ENCODE measurements at places on chromosomes 11 and 22. TPM values are rescaled to one million over a fixed set of nuclear protein-coding genes. Genes with fewer than 3 reads are reported as not detected.

GRCh38 chr22:42561856-42562255 lies 8.1 kb downstream of the SERHL2 start:
- H3K4me1 ChIP-seq, result peaks cover 6% of the 10 kb centered on the region
- no peak overlapping the region for H3K27ac ChIP-seq
- no peak overlapping the region for H3K4me3 ChIP-seq
- DNase-seq, result no peak
- no peaks in the 10 kb centered on the region for H3K27me3 ChIP-seq

The DDI1 gene
- not detected for total RNA-seq

The CCDC117 gene
- 26.9 TPM for total RNA-seq

DNA sequence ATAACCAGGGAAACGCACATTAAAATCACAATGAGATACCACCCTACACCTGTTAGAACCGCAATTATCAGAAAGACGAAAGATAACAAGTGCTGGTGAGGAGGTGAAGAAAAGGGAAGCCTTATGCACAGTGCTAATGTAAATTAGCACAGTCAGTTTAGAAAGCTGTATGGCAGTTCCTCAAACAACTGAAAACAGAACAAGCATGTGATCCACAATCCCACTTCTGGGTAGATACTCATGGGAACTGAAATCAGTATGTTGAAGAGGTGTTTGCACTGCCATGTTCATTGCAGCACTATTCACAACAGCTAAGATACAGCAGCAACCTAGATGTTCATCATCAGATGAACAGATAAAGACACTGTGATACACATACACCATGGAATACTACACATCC lies 75.0 kb upstream of the CCND1 start:
- H3K4me3 ChIP-seq, result no peak overlapping the region
- DNase-seq, result no peak
- no peak overlapping the region for H3K27ac ChIP-seq

Measured in activated T-cell treated with anti-CD3 and anti-CD28 coated beads, Interleukin-2, amount 50 U/mL, for 72 hours (primary cell).